ENCODE measurements at places on chromosomes 13 and 19.
A peak's percentile ranks its signal among the peaks of the same experiment; 100 is the strongest.

DNA sequence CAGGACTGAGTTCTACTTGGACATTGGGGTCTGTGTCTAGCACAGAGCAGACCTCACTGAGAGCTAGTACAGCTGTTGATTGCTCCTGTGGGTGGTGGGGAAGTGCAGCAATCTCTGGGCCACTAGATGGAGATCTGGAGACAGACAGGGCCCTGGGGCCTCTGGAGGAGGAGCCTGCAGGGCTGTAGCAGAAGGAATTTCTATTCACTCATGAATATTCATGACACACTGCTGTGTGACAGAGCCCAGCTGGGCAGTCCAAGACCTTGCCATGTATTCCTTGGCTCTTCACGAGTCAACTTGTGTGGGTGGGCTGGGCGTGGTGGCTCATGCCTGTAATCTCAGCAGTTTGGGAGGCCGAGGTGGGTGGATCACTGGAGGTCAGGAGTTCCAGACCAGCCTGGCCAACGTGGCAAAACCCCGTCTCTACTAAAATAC is 37.5 kb downstream of the SUGP2 start:
- DNase-seq: peak; percentile 30

DNA sequence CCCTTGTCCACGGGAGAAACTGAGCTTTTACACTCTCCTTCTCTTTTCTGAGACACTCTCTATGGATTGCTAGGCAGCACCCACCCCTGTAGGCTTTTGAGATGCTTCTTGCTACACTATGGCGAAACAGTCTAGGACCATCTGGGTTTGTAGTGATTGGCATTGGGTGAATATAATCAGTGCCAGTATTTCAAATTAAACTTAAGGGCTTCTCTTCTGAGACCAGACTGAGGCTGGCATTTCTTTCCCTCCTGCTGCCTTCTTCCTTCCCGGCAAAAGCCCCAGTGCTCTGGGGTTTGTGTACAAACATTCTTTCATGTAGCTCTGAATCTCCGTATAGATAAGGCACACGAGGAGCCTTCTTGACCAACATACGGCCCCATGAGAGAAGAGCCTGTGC is 276.7 kb downstream of the SLC7A1 start:
- DNase-seq: no peak

DNA sequence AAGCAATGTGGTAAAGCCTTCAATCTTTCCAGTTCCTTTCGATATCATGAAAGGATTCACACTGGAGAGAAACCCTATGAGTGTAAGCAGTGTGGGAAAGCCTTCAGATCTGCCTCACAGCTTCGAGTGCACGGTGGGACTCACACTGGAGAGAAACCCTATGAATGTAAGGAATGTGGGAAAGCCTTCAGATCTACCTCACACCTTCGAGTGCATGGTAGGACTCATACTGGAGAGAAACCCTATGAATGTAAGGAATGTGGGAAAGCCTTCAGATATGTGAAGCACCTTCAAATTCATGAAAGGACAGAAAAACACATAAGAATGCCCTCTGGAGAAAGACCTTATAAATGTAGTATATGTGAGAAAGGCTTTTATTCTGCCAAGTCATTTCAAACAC is 15.6 kb upstream of the ZNF763 start:
- DNase-seq: no peak

DNA sequence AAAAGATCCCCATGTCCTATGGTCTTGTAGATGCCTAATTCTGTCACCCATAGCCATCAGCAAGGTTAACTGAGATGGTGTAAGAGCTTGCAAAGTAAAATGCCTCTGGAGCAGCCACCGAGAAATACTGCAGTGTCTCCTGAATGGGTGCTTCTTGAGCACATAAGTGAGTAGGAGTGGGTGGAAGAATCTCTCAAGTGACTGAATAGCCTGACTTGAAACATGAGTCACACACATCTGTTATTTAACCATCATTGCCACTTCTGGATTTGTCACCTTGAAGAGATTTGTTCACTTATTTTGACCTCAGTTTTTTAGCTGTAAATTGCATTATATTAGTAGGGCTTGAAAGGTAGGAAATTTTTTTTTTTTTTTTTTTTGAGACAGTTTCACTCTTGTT is 2.3 kb downstream of the ZNF714 start:
- DNase-seq: no peak

GRCh38 chr13:79674765-79675515 is 194.0 kb downstream of the NDFIP2 start:
- no peak for DNase-seq

GRCh38 chr13:73060251-73061160 is 1.7 kb downstream of the KLF5 start:
- no peak for DNase-seq

GRCh38 chr19:55283548-55284377 is at the start of gene BRSK1:
Gene BRSK1 (plus strand): TSS chr19:55283997. CDS start chr19:55284443, 446 bp downstream.
- no peak for DNase-seq

DNA sequence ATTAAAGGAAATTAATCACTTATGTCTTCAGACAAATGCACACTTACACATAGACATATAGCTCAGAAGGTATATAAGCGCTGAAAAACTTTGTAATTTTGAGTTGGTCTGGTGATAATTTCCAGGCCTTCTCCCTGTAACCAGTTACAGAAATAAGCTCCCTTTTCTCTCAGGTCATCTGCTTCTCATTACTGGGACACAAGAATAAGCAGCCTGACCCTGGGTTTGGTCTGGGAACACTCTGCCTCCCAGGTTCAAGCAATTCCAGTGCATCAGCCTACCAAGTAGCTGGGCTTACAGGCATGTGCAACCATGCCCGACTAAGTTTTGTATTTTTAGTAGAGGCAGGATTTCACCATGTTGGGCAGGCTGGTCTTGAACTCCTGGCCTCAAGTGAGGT is 274.5 kb downstream of the LMO7 start:
- DNase-seq: no peak

- DNase-seq: no peak
Observed at GRCh38 chr19:29119590-29119989, 93.4 kb downstream of the UQCRFS1 start.

DNA sequence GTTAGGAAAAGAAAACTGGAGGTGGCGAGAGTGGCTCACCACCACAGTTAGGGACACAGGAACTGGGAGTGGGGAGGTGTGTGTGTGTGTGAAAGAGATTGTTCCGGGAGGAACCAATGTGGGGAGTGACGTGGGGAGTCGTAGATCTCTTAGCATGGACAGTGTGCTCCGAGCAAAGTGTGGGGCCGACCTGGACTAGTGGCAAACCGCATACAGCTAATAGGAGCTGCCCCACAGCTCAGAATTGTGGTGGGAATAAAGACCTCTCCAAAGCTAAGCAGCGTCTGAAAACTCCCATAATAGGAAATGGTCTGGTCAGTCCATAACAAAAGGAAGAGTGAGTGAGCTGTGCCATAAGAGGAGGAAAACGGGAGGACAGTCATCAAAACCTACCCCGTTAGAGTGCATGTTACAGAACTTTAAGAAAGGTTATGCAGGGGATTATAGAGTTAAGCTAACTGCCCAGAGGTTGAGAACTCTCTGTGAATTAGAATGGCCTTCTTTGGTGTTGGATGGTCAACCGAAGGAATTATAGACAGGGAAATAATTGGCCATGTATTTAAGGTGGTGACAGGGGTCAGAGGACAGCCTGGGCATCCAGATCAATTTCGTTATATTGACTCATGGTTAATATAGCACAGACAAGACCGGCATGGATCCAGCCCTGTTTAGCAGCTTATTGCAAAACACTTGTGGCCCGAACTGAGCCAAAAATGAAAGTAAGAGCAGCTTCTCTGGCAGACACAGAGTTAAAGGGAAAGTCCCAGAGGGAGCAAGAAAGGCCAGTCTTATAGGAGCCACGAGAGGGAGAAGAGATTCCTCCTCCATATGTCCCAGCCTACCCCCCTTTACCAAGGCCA is 8.9 kb upstream of the SLC15A1 start:
- DNase-seq: no peak

DNA sequence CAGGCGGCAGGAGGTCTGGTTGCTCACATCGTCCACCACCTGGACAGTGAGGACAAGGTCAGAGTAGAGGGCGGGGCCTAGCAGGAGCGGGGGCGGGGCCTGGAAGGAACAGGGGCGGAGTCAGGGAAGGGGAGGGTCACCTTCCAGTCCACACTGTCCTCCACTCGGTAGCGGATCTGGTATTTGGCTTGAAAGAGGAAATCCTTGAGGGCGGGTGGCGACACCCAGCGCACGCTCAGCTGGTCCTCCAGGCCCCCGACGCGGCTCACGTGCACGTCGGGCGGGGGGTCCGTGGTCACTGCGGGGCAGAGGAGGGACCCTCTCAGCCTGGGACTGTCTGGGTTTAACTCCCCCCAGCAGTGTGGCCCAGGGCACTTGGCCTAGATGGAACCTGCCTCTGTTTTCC is 8.2 kb downstream of the REX1BD start:
- DNase-seq: no peak

DNA sequence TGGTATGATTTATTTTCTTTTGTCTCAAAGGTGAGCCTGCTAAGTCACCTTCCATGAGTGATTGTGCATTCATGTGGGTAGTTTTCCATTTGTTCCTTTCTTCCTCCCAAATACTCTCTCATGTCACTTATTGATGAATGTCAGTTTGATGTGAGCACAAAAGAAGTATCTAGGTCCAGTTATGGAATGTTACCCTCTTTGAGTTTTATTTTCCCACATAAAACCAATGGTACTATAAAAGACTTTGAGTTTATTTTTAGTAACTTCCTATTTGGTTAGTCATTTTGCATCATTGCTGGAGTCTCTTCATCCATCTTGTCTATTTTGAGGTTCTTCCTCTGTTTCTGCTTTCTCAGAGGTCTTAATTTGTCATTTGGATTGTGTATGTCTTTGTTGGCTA is 321.3 kb downstream of the GPC6 start:
- DNase-seq: no peak

DNA sequence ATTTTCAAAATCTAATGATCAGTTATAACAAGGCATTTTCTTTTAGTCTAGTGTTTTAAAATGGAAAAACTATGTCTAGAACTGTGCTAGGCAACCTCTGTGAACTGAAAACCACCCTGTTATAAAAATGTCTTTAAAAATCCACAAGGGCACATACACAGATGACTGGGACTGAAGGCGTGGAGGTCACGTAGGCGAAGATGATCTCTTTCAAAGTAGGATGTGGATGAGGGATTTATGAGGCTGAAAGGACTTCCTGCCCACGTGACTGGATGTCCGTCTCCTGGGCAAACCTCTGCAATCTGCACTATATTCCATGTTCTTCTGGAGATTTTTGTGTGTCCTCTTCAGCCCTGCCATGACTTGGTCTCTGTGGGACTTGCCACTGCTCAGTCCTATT is 84.2 kb upstream of the ZNF536 start:
- no peak for DNase-seq

- no peak for DNase-seq
Observed at GRCh38 chr13:35475212-35475959, 1.1 kb downstream of the MAB21L1 start.

DNA sequence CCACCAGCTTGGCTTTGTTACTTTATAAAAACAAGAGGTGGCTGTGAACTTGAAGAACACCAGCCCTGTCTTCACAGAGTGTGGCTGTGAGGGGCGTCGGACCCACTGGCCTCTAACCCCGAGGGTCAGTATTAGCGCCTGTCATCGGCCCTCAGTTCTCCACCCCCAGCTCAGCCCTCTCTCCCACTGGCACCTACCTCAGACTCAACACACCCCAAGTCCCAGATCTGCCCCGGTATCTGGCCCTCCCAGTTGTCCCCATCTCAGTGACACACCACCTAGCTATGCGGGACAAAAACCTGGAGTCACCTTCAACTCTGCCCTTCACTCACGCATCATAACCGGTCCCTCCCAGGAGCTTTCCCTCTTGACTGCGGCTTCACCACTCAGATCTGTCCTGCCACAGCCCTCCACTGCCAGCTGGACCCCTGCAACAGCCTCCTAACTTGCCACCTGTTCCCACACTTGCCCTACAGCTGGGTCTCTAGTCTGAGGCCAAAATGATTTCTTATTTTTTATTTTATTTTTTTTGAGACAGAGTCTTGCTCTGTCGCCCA is 45.4 kb downstream of the PEPD start:
- DNase-seq: no peak

- DNase-seq: no peak
Observed at GRCh38 chr19:14473978-14474578, 1.1 kb downstream of the PTGER1 start.
